ENCODE measurements at places on chromosomes 7 and 10.

DNA sequence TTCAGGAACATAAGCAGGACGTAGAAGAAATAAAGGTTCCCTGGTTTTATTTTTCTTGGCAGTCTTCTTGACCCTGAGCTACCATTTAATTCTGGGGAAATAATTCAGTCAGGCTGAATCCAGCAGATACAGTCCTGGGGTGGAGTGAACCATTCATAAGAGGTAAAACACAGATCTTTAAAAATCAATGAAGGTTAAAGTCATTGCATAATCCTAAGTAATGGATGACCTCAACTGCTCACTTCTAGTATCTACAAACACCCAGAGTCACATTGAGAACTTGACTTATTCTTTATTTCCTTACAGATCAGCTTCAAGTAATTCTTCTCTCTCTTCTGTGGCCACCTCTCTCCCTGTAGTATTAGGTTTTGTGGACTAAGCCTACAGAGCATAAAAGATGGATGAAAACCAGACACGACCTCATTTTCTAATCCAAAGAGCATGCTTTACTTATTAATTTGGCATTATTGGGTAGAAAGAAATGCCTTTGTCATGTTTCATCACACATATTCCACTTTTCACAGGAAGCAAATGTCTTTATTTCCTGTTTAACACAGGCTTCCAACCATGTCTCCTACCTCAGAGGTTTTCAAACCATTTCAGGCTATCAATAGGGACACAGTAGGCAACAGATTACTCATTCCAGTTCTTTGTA is 182.3 kb upstream of the IMMP2L start:
- no peak for DNase-seq

DNA sequence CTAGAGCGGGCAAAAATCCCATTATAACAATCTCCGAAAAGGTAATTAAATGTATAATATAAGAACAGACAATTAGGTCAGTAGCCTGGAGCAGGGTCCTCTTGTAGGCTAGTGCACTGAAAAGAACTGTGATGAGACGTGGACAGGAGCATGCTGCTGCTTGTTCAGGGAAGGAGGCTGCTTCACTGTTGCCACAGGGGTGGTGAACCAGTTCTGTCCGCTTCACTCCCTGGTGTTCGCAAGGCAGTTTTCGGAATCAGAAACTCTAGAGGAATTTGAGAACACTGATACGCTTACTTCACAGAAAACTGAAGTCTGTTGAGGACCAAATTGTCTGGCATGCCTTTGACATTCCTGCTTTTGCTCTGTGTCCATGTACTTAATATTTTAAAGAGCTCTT is 17.4 kb downstream of the ZNRF2 start:
- DNase-seq, result no peak

GRCh38 chr10:4684434-4684833 is 141.6 kb upstream of the AKR1E2 start:
- DNase-seq, result no peak

- DNase-seq, result no peak
Measured at GRCh38 chr10:7285522-7286322, 125.1 kb downstream of the SFMBT2 start.

- no peak for DNase-seq
Measured at GRCh38 chr7:44466300-44467216, 23.9 kb downstream of the NUDCD3 start.

DNA sequence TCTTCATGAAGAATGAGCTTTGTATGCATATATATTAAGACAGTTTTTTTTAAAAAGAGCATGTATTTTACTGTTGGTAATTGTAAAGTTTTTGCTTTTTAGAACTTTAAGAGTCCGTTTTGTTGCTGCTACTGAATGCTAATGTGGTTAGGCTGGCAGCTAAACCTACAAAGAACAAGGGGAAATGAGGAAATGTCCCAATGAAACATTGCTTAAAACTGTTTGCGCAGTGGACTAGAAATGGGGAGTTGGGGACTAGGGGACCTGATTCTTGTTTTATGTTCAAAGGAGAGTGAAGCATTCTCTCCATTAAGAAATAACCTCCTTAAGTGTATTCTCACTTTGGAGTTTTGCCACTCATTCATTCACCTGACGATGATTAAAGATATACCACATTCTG is 5.7 kb downstream of the NRF1 start:
- no peak for DNase-seq

- DNase-seq, result no peak
Measured at GRCh38 chr10:95474228-95475002, 86.8 kb downstream of the SORBS1 start.

DNA sequence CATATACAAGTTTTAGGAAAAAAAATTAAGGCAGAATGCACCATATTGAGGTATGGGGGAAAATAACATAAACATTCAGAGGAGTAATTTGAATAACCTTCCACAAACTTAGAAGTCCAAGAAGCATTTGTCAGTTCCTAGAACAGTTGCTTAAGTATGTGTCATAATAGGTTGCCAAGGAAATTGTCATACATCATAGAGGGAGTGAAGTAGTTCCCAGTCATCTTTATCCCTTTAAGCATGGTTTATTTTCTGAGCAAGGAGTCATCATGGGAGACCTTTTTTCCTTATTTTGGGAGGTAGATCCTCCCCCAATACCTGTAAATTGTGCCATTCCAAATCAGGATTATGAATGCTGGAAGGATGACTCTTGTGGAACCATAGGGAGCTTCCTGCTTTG is at the start of gene SSMEM1:
SSMEM1 (plus strand) TSS at position 219 of the 400 bp plus-strand sequence; CDS start at position 270, 51 bp downstream.
- DNase-seq, result no peak

DNA sequence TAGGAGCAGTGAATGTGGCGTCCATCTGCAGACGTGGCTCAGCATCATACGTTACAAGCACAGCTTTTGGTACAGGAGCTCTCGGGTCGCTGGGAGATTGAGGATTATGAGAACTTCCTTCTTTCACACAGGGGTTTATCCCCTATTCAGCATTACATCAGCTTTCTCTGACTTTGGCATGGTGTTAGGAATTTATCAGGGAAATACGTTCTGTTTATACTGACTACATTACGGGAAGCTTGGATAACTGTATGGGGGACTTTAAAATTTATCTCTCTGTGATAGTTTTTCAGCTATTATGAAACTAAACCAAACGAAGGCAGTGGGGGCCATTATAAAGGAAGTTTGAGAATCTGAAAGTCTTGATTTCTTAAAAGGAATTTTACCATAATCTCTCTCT is 110.1 kb upstream of the INSYN2A start:
- no peak for DNase-seq

- DNase-seq, result no peak
Measured at GRCh38 chr7:118844748-118845147, 620.2 kb downstream of the ANKRD7 start.

DNA sequence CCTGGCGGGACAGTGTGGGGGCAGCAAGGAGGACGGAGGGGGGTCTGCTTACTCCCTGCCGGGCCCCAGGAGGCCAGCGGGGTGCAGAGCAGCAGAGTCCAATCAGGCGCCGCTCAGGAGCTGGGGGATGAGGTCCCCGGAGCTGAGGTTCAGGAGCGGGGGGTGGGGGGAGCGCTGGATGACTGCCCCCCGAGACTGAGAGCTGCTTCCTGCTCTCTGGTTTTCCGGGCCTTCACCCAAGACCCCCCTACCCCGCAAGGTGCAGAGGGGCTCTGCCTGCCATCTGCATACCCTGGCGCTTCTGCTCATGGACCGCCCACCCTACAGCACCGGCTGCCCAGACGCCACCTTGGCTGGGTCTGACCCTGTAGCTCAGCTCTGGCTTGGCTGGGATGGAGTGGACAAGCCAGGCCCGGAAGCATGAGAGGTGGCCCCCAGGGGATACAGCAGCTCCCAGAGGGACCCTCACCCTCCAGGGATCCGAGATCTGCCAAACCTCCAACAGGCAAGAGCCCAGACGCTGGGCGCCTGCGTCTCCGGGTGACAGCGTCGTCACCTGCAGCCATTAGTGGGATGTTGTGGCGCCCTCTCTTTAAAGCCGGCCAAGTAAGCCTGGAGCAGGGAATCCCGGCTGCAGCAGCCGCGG is 930 bp downstream of the KNDC1 start:
- DNase-seq, result no peak

DNA sequence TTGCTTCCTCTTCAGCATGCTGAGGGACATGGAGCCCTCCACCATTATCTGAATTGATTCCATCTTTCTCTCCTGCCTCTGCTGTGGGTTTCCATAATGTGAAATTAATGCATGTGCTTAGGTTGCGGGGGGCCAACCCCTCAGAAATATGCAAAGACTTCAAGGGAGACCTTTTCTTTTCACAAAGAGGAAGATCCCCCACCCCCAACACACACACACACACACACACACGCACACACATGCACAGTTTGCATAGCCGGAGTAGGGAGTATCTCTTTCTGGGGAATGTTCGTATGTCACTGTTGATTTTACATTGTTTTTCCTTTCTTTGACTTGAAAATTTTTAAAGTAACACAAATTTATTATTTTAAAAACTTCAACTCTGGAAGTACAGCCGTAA is 193.5 kb downstream of the MGMT start:
- DNase-seq, result no peak

GRCh38 chr10:80194373-80195045 is 10.8 kb downstream of the ANXA11 start:
- DNase-seq, result no peak

DNA sequence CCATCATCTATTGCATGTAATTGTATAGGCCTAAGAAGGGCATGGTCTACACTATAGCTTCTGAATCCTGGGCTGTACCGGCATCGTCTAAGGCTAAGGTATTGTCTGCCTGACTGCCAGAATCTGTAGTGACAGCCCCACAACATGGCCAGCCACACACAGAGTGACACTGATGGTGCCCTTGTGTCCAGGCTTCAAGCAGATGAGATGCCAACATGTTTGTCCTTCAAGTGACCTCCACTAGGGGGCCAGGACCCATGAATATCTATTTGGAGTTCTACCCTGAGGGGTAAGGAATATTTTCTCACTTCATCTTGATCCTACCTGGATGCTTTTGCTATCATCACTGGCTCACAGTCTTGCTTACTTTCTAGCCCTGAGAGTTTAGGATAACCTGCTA is 1.5 kb downstream of the CYP3A7 start:
- no peak for DNase-seq

GRCh38 chr10:2438248-2438939 is 629.0 kb upstream of the PFKP start:
- DNase-seq, result no peak

- no peak for DNase-seq
Measured at GRCh38 chr7:70935854-70936253, 196.1 kb upstream of the GALNT17 start.

DNA sequence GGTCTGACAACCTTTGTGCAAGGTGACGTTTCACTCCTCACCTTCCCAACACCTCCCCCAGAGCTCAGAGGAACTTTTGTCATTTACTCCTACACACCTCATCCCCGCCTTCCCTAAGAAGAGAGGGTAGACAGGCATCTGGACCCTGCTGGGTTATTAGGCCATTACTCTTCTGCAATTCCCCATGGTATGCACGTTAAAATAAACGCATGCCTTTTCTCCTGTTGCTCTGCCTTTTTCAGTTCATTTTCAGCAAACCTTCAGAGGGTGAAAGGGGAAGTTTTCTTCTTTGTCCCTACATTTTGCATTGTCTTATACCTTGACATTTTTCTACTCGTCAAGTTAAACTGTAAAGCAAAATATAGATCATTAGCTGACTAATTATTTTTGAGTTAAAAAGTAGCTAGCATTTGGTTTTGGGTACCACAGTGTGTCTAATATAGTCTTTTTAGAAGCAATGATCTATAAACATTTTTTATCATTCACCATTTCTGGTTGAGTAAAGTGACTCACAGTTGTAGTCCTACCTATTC is 10.5 kb upstream of the EDRF1 start:
- DNase-seq, result no peak

GRCh38 chr7:149310113-149310836 is 48.3 kb downstream of the ZNF783 start:
- no peak for DNase-seq

GRCh38 chr7:144885478-144885877 is 49.6 kb upstream of the TPK1 start:
- DNase-seq, result no peak

DNA sequence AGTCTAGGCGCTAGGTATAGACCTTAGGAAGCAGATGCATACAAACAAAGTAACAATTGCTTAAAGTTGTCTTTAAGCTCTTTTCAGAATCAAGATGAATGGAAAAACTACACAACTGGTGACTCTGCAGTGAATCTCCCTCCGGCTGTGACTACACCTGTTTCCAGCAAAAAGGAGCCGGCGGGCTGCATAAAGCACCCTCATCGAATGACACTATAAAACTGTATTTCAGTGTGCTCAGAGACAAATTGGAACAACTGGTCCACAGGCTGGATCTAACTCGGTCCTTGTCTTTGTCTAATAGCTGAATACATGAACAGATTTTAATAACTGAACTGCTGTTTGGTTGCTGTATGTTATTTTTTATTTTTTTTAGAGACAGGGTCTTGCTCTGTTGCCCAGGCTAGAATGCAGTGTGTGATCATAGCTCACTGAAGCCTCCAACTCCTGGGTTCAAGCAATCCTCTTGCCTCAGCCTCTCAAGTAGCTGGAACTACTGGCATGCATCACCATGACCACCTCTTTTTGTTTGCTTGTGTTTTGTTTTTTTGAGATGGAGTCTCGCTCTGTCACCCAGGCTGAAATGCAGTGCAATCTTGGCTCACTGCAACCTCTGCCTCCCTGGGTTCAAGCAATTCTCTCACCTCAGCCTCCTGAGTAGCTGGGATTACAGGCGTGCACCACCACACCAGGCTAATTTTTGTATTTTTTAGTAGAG is 64.2 kb upstream of the SVIL start:
- DNase-seq, result no peak

- no peak for DNase-seq
Measured at GRCh38 chr7:11298220-11298619, 324.5 kb downstream of the PHF14 start.

- DNase-seq, result no peak
Measured at GRCh38 chr7:20083781-20084180, 133.4 kb downstream of the MACC1 start.

DNA sequence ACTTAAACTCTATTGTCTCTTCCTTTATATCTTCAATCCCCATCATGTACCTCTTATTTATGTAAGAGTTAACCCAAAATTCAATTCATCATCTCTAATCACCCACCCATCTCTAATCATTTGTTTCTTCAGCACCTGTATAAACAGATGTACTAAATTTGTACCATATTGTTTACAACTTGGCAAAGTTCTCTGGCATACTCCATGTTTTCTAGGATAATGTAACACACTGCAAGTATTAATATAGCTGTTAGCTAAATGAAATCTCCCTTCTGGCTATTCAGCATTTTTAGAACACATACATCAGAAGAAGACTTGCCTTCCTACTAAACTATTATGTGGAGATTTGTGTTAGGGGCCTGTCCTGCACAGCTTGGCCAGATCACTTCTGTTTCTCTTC is 33.1 kb downstream of the MALSU1 start:
- DNase-seq, result no peak
